ENCODE measurements at places on chromosomes 3 and 15.

DNA sequence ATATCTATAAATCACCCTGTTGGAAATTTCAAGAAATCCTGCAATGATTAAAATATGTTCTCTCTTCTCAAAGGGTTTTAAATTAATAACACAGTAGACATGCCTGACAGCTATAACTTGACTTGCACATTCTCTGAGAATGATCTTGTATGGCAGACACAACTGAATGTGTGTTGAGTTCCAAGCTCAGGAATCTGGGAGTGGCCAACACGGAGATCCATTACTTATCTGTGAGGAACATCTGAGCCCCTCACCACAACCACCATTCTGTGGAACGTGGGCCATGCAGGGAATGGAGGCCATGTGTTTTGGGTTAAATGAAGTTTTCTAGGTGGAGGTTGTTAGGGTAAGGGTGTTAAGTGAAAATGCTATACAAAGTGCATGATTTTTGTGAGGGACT, 105.3 kb upstream of the CHMP2B start:
- no peak for DNase-seq

GRCh38 chr3:157170861-157171260, 10.9 kb upstream of the CCNL1 start:
- no peak for DNase-seq

DNA sequence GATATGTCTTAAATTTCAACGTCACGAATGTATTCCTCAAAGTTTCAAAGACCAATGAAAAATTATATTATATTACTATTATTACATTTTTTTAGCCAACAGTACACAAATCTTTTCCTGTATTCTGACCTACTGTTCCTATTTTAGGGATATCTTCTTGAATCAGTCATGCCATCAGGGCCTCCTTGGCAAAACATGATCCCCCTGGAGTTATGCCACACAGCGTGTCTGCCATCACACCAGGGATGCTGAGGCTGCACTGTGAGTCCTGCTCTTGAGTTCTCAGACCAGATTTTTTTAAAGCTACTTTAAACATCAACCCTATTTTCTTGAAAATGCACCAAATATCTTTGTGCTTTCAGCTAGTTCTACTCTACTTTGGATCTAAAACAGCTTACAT, 425.9 kb upstream of the ZNF385D start:
- no peak for DNase-seq

DNA sequence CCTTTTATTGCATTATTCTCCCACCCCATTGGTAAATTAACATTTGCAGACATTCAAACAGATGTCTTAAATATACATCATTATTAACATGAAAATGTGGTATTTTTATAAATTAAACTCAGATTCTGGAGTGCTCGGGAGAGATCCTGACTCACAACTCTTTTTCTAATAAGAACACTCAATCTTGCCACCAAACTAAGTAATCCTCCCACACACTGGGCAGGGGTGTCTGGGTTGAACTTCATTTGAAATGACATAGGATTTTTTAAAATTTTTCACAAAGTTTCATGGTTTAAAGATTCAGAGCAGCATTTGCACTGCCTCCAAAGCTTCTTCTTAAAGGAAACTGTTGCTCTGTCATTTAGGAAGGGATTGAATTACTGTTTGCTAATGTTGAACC, 754.3 kb downstream of the MECOM start:
- no peak for DNase-seq

GRCh38 chr3:41118461-41119390, 80.6 kb upstream of the CTNNB1 start:
- no peak for DNase-seq

Measured in AG09309 (cell line).